NCI-H1417 treated with DMSO at 0.1 percent for 48 hours (cell line): ENCODE measurements at places on chromosomes 2 and 18.

- DNase-seq, result no peak
These were observed 7.1 kb upstream of the GRHL1 start for GRCh38 chr2:9944330-9944758.

GRCh38 chr18:37383036-37383785 lies 182.4 kb downstream of the CELF4 start:
- no peak for DNase-seq

GRCh38 chr2:151560289-151560688 lies 150.6 kb downstream of the RIF1 start:
- no peak for DNase-seq

DNA sequence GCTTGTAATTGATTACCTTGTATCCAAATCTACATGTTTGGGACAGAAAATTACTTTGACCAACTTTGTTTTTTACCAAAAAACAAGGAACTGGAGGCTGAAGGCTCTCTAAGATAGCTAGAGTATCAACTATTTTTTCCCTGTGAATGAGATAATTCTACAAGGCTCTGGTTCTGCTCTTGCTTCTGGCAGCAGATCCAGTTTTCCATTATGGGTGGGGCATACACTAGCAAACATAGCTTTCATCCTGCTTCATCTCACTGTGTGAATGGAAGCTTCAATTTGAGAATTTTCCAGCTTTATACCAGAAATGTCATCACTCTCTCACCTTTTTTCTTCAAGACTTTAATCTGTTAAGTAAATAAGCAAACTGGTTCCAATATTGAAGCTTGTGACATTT lies 249.7 kb downstream of the RPRM start:
- DNase-seq, result no peak

DNA sequence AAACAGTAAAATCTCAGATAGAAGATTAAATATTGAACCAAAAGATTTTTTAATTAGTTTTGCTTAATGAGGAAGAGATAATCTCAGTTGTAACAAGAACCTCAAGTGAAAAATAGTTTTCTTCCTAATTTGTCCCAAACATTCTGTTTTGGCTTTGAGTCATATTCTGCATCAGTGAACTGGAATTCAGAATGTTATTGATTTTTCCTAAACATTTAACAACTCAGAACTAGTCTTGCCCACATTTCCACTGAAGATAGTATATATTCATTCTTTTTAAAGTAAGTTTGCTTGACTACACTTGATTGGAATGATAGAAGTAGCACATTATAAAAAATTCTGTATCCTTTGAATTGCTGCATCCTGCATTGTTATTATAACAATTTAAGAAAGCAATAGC lies 85.7 kb upstream of the UGP2 start:
- DNase-seq, result no peak

GRCh38 chr2:166802475-166802874 lies 85.8 kb upstream of the XIRP2 start:
- no peak for DNase-seq

DNA sequence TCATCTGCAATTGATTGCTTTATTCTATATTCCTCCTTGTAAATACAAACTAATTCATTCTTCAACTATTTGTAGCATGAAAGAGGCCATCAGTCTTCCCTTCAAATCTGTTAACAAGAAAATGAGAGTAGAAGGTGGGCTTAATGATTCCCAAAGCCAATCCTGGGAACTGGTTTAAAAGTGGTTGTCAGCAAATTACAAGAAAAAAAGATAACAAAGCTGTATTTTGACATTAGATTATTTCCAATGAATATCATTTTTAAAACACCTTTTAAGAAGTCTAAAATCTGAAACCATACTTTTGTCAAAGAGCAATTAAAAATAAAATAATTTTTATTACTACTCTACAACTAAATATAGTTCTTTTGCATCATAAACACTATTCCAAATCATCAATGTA lies 139.2 kb downstream of the DYM start:
- no peak for DNase-seq

GRCh38 chr2:114507744-114508143 lies 65.3 kb downstream of the DPP10 start:
- no peak for DNase-seq

- no peak for DNase-seq
These were observed 11.4 kb downstream of the FLACC1 start for GRCh38 chr2:201345625-201346213.

- no peak for DNase-seq
These were observed 5.1 kb downstream of the AGPS start for GRCh38 chr2:177397481-177398289.

DNA sequence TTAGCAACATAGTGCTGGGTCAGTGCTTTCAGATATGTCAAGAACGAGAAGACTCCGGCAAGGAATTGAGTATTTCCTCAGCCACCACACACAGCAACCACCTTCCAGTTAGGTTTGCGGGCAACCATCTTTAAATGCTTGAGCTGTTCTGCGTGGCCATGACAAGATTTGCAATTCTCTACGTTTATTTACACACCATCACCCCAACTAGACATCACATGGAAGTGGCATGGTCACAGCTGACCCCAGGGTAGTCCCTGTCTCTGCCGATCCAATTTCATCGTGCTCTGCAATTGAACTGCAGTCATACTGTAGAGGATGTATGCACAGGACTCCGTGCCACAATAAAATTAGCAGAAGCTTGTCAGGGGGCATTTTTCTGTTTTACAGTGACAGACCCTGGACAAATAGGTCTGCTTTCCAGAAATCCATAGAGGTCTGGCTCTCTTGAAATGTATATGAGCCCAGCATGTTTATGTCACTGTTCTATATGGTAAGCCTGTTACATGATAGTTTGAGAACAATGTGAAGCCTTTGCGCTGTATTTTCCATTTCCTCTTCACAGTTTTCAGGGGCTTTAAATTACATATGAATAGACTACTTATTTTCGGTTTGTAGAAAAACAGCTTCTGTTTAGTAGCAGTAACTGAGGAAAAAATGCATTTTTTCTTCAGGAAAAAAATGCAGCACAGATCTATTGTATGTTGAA lies 605.2 kb downstream of the NR4A2 start:
- DNase-seq, result no peak

- DNase-seq, result no peak
These were observed 132.2 kb upstream of the SMAD7 start for GRCh38 chr18:49082714-49083688.

GRCh38 chr2:20419752-20420151 lies 27.1 kb upstream of the RHOB start:
- no peak for DNase-seq

GRCh38 chr2:110688594-110689091 lies 10.8 kb upstream of the BUB1 start:
- DNase-seq, result no peak

GRCh38 chr18:34189656-34190435 lies 34.9 kb downstream of the NOL4 start:
- no peak for DNase-seq

- DNase-seq, result no peak
These were observed 1.5 kb downstream of the SPOPL start for GRCh38 chr2:138503087-138503442.

- DNase-seq, result no peak
These were observed 152.5 kb downstream of the DTNA start for GRCh38 chr18:34862561-34862960.

DNA sequence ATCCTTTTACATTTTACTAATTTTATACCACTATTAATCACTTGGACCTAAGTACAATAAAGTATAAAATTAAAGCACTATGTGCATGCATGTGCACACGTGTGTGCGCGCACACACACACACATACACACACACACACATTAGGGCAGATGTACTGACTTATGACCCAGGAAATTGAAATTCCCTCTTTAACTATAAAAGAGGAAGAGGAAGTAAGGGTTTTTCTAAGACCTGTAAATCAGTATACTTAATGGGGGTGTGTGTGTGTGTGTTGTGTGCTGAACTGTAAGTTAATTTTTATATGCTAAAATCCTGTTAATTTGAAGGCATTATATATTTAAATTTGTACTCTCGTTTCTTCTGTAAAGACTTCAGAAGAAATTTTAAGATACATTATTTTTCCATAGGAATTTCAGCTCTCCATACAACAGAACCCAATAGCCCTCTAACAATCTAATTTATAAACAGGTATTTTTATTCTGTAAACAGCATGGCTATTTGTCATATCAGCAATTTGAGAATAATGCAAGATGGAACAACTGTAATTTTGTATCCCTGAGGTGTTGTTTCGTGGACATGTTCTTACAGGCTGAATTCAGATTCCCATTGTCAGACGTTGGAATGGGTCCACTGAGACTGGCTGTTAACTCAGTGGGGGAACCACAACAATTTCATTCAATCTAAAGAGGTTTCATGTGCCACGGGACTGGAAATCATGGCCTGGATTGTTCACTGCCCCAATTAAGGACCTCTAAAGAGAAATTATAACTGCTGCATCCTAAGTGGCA lies 90.9 kb downstream of the PLA2R1 start:
- no peak for DNase-seq

DNA sequence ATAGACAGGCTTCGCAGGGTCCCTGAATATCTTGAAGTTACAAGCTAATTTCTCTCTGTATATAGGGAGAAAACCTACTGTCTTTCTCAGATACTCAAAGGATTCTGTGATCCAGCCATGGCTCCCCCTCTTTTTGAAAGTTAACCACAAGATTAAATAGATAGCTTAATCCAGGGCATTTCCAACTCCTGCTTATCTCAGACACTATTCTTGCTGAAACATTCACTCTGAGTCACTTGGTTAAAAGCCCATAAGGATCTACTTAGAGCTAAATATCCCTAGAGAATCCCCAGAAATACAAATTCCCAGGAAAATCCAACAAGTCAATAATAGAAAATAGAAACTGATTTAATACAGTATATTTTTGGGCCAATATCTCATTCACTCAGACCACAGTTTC lies 179.1 kb upstream of the LYPD1 start:
- no peak for DNase-seq
